Smooth muscle cell of bladder (primary cell): ENCODE measurements at places on chromosomes 11 and 22. TPM values are rescaled to one million over a fixed set of nuclear protein-coding genes. Genes with fewer than 3 reads are reported as not detected.

Gene OR8G5
- not detected in 2 replicates for total RNA-seq

Gene SEC14L6
- total RNA-seq: 0.14 and 0.18 TPM in 2 replicates

Gene RASSF10
- total RNA-seq: not detected in 2 replicates

Gene FXYD6
- 0.37 TPM in 1 of 2 replicates, not detected in the other for total RNA-seq

Gene SOX6
- total RNA-seq: 0.18 and 1.00 TPM in 2 replicates

Gene OR5D16
- not detected in 2 replicates for total RNA-seq

Gene TEX54
- not detected in 2 replicates for total RNA-seq

Gene SAA4
- not detected in 2 replicates for total RNA-seq

Gene DDTL
- total RNA-seq: 0.85 and 0.92 TPM in 2 replicates

Gene ATG2A
- total RNA-seq: 6.5 and 8.0 TPM in 2 replicates

Gene C22orf31
- total RNA-seq: 0.14 TPM in 1 of 2 replicates, not detected in the other

Gene MMP8
- total RNA-seq: under 0.01 TPM in 1 of 2 replicates, not detected in the other

Gene GGA1
- 28.2 and 30.1 TPM in 2 replicates for total RNA-seq

Gene A4GALT
- 13.7 and 20.6 TPM in 2 replicates for total RNA-seq

Gene ETS1
- total RNA-seq: 18.8 and 26.7 TPM in 2 replicates

Gene SCUBE2
- total RNA-seq: 1.7 and 4.4 TPM in 2 replicates

Gene PKP3
- 1.3 and 1.6 TPM in 2 replicates for total RNA-seq

Gene OR51M1
- not detected in 2 replicates for total RNA-seq

Gene PDGFD
- 33.5 and 49.4 TPM in 2 replicates for total RNA-seq

Gene RPLP2
- total RNA-seq: 394 and 414 TPM in 2 replicates

Gene KCNA4
- not detected in 2 replicates for total RNA-seq

Gene BLID
- 4.3 and 5.9 TPM in 2 replicates for total RNA-seq

Gene FLRT1
- total RNA-seq: 0.18 and 0.28 TPM in 2 replicates

Gene JAML
- total RNA-seq: not detected in 2 replicates

Gene CNGA4
- total RNA-seq: under 0.01 and 0.09 TPM in 2 replicates

Gene C22orf42
- total RNA-seq: not detected in 2 replicates

Gene CDC45
- 1.7 and 3.1 TPM in 2 replicates for total RNA-seq

Gene ABCC8
- not detected in 2 replicates for total RNA-seq

Gene ENDOD1
- total RNA-seq: 23.9 and 48.1 TPM in 2 replicates

Gene OR52I2
- not detected in 2 replicates for total RNA-seq

Gene CSTF3
- 23.5 and 26.0 TPM in 2 replicates for total RNA-seq

Gene KRTAP5-8
- not detected in 2 replicates for total RNA-seq

Gene PHF21B
- not detected in 2 replicates for total RNA-seq

Gene OMP
- total RNA-seq: 0.43 TPM in 1 of 2 replicates, not detected in the other

Gene ISX
- not detected in 2 replicates for total RNA-seq

Gene SMCO4
- 8.0 and 11.7 TPM in 2 replicates for total RNA-seq

Gene THY1
- 154 and 200 TPM in 2 replicates for total RNA-seq

Gene SNX32
- 0.65 and 1.3 TPM in 2 replicates for total RNA-seq

Gene MIOX
- total RNA-seq: not detected in 2 replicates

Gene ALDH3B2
- not detected in 2 replicates for total RNA-seq

Gene TSGA10IP
- total RNA-seq: not detected in 2 replicates

Gene C2CD2L
- total RNA-seq: 1.7 and 1.8 TPM in 2 replicates

Gene CCDC188
- 0.46 and 1.3 TPM in 2 replicates for total RNA-seq
